NCI-H446 (cell line): ENCODE measurements at places on chromosomes 3 and 15.

- no peak for DNase-seq
Measured at GRCh38 chr15:93070132-93070531, 18.9 kb downstream of the RGMA start.

GRCh38 chr15:46386356-46386755, 751.5 kb downstream of the SQOR start:
- DNase-seq = no peak

DNA sequence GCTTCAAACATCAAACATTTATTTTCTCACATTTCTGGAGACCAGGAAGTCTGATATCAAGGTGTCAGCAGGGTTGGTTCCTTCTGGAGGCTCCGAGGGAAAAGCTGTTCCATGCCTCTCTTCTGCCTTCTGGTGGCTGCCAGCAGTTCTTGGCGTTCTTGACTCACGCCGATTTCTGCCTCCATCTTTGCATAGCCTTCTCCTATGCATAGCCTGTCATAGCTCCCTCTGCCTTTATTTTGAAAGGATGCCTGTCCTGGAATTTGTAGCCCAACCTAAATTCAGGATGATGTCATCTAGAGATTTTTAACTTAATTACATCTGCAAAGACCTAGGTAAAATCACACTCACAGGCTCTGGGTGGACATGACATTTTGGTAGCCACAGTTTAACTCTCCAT, 70.4 kb downstream of the RGMA start:
- no peak for DNase-seq

GRCh38 chr3:64290161-64290560, 64.9 kb upstream of the PRICKLE2 start:
- DNase-seq = no peak

DNA sequence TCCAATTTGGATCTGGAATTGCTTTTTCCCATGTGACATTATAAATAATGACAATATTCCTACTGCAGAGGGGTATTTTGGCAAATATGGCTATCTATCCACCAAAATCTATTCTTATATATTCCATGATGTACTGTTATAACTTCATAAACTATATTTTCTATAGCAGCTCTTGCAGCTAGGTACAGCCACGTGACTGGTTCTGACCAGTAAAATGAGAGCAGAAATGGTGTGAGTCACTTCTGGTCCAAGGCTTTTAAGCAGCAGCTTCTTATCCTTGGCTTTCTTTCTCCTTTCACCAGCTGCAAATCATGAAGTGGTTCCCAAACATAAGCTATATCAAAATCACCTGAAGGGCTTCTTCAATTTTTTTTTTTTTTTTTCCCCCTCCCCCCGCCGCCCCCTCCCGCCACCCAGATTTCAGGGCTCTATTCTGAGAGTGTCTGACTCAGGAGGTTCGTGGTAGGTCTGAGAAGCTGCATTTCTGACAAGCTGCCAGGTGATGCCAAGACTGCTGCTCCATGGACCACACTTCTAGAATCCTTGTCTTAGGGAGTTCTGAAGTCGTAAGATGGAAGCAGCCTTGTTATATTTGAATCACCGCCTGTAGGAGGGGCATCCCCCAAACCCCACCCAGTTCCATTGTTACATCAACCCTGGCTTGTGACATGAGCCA, 357.5 kb downstream of the CHST2 start:
- DNase-seq = no peak
